ENCODE measurements at places on chromosomes 13 and 19.

- DNase-seq, result peak; percentile 76
Observed at GRCh38 chr13:97434397-97435201, 630 bp downstream of the RAP2A start.

- DNase-seq, result no peak
Observed at GRCh38 chr19:29596885-29597525, 9.1 kb upstream of the POP4 start.

- DNase-seq, result no peak
Observed at GRCh38 chr13:32881777-32882145, 134.5 kb upstream of the KL start.

- DNase-seq, result peak; percentile 56
Observed at GRCh38 chr13:101785858-101786257, 333.4 kb downstream of the ITGBL1 start.

DNA sequence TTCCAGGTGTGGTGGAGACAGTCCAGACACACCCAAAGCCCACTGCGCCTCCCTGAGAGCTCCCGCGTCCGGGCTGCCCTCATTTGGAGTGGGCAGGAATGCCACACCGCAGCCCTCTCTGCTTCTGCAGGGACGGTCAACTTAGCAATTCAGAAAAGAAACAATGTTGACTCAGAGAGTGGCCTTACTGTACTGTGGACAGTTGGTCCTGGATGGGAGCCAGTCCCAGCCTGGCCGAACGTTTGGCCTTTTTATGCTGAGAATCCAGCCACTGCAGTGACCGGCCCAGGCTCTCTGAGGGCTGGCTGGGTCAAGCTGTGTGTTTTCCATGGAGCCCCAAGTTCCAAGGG lies 7.2 kb downstream of the GAS6 start:
- DNase-seq, result no peak

DNA sequence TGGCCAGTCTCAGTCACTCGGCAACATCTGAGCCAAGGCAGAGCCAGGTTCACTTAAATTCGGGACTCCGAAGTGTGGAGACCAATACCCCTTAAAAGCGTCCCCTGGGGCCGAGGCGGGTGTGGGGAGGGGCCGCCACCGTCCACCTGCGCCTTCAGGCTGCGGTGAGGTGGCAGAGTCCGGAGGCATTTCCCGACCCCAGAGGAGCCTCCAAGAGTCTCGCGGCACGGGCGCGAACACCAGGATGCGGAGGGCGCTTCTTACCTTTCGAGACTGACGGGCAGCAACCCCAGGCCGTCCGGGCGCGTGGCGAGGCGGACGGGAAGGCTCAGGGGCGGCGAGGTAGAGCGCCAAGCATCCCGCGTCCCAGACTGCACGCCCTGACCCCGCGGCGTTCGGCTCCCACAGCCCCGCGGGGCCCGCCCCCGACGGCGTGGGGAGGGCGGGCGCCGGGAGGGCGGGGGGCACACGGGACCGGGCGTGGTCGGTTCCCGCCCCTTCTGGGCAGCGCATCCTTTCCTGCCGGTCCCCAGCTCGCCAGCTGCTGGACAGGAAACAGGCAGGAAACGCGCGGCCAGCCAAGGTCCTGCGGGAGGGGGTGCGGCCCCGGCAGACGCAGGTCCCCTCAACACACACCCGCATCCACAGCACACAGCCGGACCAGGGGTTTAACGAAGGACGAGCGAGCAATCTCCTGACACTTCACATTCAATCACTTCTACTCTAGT lies at the start of gene THSD1:
TSS of gene THSD1 (minus strand) at position 406 of the 728 bp plus-strand sequence. CDS start 3,572 bp downstream, outside the sequence.
- DNase-seq, result peak; percentile 62

All from ecto neural progenitor cell (in vitro differentiated cells).